ENCODE measurements at places on chromosomes 5 and 9.

GRCh38 chr5:137370096-137371071 lies 128.7 kb downstream of the SPOCK1 start:
- DNase-seq = peak; percentile 87

DNA sequence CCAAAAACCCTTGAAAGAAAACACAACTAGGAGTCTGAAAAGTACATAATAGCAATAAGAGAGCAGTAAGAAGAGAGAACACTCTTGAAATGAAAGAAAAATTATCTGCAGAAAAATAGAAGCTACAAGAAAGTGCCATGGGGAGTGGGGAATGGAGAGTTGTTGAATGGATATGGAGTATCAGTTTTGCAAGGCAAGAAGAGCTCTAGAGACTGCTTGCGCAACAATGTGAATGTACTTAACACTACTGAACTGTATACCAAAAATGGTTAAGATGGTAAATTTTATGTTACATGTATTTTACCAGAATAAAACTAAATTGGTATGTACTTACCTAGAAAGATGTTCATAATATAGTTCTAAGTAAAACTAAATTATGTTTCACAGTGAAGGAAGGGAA lies 54.8 kb upstream of the RASGRF2 start:
- no peak for DNase-seq

DNA sequence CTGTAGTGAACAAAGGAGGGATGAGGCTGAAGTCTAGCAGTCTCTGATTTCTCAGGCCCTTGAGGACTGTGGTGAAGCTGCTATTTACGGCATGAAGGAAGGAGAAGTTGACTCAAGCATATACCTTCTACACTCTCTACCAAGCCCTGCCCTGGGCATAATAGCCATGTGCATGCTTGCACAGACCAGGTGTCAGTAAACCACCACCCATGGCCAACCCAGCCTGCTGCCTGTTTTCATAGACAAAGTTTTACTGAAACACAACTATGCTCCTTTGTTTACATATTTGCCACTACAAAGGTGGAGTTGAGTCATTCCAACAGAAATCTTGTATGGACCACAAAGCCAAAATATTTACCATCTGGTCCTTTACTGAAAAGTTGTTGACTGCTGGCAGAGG lies 126.9 kb downstream of the PAPPA start:
- DNase-seq = no peak

- no peak for DNase-seq
Measured at GRCh38 chr5:149372076-149372795, 6.9 kb downstream of the IL17B start.

- peak; percentile 80 for DNase-seq
Measured at GRCh38 chr9:121399883-121400607, 30.0 kb upstream of the STOM start.

DNA sequence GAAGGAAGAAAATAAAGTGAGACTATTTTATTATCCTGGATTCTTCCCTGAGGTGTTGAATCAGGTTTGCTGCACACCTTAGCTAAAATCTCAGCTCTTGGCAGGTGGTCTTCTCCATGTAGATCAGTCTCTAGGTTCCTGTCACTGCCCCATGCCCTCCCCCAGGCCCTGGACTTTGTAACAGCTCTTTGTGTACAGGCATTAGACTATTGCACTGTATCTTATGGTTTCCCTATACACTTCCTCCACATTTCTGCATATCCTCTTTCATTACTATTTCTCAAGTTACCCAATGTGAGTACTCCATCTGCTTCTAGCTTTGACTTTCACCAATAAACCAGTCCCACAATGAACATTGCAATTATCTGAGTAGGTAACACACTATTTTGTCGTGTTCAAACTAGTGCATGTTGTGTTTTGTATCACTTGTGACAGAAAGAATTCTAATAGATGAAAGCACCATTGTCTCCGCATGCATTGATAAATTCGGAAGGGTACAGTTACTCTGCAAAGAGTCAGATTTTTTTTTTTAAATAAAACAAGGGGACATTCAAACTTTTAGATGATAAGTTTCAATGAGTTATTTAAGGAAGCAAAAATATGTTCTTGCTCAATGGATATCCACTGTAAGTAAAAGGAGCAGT lies 1348.7 kb upstream of the C9orf72 start:
- no peak for DNase-seq

GRCh38 chr5:87210743-87211142 lies 56.9 kb upstream of the RASA1 start:
- no peak for DNase-seq

GRCh38 chr9:83336706-83337105 lies 201.5 kb downstream of the FRMD3 start:
- peak; percentile 5 for DNase-seq

DNA sequence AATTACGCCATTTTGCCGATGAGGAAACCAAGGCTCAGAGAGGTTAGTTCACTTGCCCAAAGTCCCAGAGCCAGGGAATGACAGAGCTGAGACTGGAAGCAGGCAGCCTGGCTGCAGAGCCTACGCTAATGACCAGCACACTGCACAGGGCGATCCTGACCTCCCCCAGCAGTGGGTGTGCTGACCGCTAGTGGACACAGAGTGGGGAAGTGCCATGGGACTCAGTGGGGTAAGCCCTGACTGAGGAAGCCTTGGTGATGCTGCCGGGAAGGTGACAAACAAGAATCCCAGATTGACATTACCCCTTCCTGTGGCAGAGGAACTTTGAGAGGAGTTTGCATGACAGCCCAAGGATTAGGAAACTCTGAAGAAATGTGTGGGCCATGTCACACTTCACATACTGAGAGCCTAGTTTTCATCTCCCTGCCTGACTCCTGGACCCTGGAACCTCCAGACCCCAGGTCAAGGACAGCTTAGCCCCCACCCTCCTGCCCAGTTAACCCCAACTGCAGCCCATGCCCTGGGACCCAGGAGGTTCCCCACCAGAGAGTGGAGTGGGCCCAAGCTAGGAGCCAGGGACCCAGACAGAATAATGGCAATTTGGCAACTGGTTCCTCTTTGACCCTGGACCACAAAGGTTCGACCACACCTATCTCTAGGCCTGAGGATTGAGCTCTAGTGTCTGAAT lies 19.7 kb upstream of the CSF1R start:
- no peak for DNase-seq

- peak; percentile 95 for DNase-seq
Measured at GRCh38 chr9:12784461-12785259, 9.8 kb downstream of the LURAP1L start.

- DNase-seq = peak; percentile 34
Measured at GRCh38 chr5:115257981-115258380, 4.7 kb downstream of the PGGT1B start.
